CD4-positive, alpha-beta T cell treated with Interleukin-1 beta for 1 hour (primary cell): ENCODE measurements at places on chromosomes 12 and 14.

GRCh38 chr14:49950275-49951228, 57.7 kb downstream of the ARF6 start:
- no peak for DNase-seq

DNA sequence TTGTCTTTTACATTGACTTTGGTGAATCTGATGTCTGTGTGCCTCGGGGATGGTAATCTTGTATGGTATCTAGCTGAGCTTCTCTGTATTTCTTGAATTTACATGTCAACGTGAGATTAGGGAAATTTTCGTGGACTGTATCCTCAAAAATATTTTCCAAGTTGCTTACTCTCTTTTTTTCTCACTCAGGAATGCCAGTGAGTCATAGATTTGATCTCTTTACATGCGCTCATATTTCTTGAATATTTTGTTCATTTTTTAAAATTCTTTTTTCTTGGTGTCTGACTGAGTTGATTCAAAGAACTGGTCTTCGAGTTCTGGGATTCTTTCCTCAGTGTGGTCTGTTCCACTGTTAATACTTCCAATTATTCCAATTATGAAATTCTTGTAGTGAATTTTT, 207.7 kb downstream of the RAD51B start:
- no peak for DNase-seq

DNA sequence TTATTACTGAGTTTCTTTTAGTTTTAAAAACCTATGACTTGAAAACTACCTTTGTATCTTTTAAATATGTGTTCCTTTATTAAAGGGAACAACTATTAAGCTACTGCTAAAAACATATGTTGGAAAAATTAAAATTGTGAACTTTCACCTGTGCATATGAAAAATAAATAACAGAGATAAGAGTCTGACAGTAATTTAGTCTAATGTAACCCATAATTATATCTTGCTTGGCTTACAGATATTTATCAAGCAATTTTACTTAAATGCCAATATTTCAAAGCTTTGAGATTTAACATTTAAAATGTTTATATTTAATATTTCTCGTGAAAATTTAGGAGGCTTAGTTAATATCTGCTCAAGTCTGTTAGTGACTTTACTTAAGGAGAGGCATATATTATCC, 309.8 kb downstream of the CCER1 start:
- no peak for DNase-seq

DNA sequence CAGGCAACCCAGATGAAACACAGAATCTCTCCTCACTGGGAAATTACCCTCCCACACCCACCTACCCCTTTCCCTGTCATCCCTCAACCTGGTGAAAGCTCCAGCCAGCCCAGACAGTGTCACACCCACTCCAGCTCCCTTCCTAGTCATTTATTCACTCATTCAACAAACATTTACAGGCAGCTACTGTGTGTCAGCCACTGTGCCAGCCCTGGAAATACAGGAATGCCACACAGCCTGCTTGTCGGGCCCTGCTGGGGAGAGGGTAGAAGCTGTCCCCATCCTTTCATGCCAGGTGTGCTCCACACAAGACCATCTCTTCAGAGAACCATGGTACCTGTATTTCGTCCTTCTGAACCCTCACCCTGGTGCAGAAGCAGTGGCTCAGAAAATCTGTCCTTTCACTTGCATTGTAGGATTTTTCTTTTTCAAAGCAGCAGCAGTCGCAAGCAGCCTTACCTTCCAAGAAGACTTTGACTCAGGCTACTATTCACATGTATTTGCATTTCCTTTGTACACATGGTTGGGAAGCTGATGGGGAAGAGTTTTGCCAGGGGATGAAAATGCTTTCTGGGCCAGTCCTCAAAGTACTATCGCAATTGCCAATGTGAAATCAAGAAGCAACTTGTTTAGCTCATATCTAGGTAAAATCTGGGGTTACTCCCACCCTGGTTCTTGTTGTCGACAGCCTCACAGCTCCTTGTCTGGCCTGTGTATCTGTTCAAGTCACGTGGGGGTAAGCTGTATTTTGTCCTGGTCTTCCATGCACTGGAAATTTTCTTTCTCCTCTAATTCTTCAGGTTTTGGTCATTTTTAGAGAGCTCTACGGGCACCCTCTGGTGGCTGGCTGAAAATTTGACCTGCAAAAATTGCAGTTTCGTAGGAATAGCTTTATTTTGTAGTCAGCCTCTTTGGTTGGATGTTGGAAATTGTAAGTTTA, 147.4 kb upstream of the EGLN3 start:
- DNase-seq = no peak

GRCh38 chr12:132133952-132134652, 10.0 kb downstream of the DDX51 start:
- DNase-seq = no peak
